ENCODE measurements at places on chromosomes 5 and 9. TPM values are rescaled to one million over a fixed set of nuclear protein-coding genes. Genes with fewer than 3 reads are reported as not detected.
A peak's percentile ranks its signal among the peaks of the same experiment; 100 is the strongest.

GRCh38 chr9:826500-827280 is 14.8 kb upstream of the DMRT1 start:
- no peak for DNase-seq

DNA sequence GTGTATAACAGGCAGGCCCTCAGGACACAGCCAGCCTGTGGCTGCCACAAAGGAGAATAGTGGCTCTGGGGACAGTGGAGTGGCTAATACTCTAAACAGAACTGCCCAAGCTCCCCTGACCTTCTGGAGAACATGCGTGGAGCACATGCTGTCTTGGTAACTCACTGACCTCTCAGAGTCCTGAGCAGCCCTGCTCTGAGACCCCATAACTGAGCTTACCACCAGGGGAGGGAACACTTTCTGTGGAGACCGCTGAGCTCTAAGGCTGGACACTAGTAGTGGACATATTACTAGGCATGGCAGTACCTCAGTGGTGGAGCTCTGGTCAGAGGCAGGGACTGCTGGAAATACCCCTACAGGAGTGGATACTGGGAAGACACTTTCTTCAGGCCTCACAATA is 60.2 kb upstream of the SPTLC1 start:
- no peak for DNase-seq

- DNase-seq: no peak
Observed at GRCh38 chr5:20470997-20471396, 483.0 kb upstream of the CDH18 start.

The OR1J2 gene
- total RNA-seq: not detected

DNA sequence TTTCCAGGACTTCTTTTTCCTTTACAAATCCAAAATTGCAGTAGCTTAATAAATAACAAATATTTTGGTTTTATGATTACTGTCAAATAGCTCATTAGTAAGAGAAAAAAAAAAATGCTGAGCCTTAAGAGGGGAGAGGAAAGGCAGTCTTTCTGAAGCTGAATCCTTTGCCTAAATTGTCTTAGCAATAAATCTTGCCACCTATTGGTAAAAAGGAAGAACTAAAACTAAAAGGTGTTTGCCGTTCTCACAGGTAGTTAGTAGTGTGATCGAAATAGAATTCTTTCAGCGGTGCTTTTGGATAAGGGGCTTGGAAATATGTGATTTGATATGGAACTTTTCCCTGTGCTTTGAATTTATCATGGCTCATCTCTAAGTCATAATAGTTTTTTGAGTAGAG is 31.2 kb downstream of the PIK3R1 start:
- DNase-seq: no peak

DNA sequence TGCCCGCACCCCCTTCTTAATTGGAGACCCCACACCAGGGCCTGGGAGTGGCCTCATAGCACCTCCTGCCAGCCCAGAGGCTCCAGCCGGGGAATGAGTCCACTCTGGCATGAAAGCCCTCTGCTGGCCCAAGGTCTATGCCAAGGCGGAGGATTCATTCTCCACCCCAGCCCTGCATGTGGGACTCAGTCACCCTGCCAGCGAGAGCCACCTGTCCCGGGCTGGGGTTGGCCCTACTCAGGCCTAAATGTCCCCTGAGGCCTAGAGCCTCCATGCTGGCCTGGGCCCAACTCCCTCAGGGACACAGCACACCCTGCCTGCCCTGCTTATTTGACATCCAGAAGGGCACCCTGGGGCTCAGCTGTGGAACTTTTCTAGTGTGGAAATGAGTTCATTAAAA is 1.0 kb upstream of the RAPGEF1 start:
- DNase-seq: peak; percentile 28

DNA sequence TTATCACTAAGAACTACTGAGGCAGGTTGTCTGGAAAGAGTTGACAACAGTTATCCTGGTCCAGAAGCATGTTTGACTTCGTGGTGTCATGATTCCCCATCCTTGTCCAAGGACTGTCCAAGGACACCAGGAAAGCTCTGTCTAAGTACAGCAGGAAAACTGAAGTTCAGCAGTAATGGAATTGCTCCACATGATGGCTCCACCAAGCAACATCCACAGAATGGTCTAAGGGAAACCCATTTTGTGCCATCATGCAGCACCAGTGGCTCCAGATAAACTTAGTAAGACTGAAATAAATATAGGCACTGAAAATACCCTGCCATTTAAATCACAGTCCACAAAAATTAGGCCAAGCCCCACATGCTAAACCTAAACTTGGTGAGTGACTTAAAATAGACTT is 192.8 kb downstream of the CDH18 start:
- no peak for DNase-seq

The LRRC70 gene
- 2.2 TPM for total RNA-seq

DNA sequence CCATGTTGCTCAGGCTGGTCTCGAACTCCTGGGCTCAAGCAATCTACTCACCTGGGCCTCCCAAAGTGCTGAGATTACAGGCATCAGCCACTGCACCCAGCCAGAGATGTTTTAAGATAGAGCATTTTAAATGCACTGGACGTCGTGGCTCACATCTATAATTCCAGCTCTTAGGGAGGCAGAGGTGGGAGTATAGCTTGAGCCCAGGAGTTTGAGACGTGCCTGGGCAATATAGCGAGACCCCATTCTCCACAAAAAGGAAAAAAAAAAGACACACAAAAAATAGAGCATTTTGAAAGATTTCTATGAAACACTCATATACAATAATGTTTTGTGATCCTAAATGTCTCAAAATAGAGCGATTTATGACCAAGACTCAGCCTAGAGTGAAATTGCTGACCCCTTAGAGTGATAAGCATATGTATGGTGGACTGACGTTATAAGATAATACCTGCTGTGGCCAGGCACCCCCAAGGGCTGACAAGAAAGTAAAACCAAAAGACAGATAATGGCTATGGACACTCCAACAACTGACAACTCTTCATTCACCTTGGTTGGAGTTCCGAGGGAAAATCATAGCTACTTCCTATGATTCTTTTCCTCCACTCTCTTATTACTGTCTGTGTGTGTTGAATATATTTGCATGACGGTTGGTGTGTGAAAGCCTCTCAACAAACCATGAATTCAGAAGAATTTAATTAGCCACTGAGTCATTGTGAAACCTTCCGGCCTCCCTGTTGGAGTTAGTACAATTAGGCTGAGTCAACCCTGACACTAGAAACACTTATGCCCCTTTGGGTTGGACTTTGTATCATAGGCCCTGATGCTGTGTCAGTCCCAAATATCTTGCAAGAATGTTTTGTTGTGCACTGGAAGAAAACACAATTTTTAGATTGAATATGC is 526.5 kb upstream of the NUDT12 start:
- no peak for DNase-seq

The ENTPD8 gene
- total RNA-seq: not detected

The PRELID2 gene
- 23.1 TPM for total RNA-seq

- peak; percentile 42 for DNase-seq
Observed at GRCh38 chr9:21252721-21253547, 13.1 kb upstream of the IFNA14 start.

DNA sequence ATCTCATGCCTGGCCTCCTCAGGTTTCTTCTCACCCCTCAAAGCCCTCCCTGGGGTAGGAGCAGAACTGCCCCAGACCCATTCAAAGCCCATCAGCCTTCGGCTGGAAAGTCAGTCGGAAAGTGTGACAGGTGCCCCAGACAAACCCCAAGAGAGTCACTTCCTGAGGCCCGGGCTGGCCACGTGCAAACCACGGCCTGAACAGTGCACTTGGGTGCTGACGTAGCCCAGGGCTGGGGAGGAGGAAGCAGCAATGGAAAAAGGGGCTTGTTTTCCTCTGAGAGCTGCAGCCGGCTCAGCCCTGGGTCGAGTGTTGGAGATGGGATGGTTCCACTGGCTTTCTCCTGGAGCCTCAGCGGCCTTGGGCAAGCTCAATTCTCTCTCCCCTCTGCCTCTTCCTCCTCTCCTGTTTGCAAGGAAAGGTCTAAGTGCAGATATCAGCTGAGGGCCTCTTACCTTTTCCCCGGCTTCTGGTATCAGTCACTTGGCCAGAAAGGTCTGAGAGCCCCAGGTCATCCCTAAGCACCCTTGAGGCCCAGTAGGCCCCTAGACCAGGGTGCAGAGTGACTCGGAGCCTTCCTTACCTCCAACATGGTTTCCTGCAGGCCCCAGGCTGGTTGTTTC is 5.9 kb upstream of the EGR1 start:
- DNase-seq: peak; percentile 73

DNA sequence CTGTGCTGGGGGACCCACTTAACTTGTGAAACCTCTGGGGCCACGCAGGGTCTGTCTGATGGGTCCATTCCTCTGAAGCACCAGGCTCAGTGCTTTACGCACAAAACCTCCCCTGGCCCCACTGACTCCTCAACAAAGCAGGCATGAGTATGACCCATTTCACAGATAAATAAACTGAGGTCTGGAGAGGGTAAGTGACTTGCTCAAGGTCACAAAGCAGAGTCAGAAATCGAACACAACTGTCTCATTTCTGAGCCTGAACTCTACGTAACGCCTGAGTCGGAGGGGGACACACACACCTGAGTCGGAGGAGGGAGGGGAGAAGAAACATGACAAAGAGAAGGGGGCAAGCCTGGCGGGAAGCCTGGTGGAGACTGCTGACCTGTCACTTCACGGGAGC is 48.0 kb upstream of the RAPGEF1 start:
- no peak for DNase-seq

DNA sequence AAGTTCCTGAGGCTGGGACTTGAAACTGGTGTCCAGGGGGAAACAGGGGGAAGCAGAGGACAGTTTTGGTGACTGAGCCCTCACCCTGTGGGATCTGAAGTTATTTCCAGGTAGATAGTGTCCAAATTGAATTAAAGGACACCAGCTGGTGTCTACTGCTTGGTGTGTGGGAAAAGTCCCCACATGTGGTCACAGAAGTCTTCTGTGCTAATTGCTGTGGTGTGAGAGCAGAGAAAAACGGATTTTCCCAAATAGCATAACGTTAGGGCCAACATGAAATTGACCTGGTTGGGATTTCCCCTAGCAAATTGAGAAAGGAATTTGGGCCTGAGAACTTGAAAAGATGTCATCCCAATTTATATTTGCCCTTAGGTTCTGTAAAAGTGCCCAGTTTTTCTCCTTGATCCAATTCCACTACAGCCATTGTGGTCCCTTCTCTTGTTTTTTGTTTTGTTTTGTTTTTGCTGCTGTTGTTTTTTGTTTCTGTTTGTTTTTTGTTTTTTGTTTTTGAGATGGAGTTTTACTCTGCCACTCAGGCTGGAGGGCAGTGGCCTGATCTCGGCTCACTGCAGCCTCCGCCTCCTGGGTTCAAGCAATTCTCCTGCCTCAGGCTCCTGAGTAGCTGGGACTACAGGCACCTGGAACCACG is 5.6 kb upstream of the STARD4 start:
- no peak for DNase-seq

Measured in left cardiac atrium (tissue), 4 donors.